NCI-H2081 treated with DMSO at 0.1 percent for 48 hours (cell line): ENCODE measurements at places on chromosomes 7 and 10.

- DNase-seq: no peak
Measured at GRCh38 chr10:131211146-131211545, 100.4 kb downstream of the TCERG1L start.

GRCh38 chr10:103872137-103872931 lies 17.0 kb upstream of the SH3PXD2A start:
- no peak for DNase-seq

DNA sequence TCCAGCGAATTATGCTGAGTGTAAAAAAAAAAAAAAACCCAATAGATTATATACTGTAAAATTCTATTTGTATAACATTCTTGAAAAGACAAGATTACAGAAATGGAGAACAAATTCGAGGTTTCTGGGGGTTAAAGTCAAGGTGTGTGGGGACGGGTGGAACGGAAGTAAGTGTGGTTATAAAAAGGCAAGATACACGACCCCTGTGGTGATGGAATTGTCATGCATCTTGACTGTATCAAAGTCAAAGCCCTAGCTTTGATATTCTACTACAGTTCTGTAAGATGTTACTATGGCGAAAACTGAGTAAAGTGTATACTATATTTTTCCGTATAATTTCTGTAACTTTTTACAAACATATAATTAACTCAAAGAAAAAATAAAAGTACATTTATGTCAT lies 718.2 kb upstream of the PCDH15 start:
- DNase-seq: no peak

GRCh38 chr10:124353091-124353815 lies 65.5 kb downstream of the OAT start:
- no peak for DNase-seq

- no peak for DNase-seq
Measured at GRCh38 chr7:6284461-6285360, 12.3 kb upstream of the CYTH3 start.

DNA sequence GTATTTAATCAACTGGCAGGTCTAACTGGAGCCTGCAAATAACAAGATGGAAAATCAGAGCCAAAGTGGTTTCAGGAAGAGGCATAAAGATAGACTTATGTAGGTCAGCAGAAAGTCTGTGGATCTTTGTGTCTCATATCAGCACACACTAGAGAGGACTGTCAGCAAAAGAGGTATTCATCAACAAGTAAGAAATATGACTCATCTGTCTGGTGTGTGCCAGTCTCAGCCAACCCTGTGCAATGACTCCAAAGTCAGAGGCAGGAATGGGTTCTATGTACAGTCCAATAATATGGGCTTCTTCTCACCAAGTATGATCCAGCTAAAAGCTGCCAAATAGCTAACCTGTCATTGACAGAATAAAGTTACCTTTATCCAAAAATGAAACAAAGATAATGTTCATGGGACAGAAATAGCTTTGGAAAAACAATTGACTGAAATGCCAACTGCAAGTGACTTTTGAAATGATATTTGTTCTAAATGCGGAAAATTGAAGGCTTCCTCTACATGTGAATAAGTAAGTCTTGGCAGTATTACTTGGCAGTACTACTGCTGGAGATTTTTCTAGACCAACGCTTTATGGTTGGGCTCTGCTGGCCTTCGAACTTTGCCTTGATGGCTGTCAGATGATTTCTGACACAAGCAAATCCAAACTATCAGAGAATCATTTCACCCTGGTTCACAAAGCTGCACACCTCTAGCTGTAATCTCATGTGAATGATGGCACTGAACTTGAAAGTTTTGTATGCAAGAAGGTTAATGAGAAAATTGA lies 272.3 kb upstream of the SEMA3C start:
- no peak for DNase-seq

DNA sequence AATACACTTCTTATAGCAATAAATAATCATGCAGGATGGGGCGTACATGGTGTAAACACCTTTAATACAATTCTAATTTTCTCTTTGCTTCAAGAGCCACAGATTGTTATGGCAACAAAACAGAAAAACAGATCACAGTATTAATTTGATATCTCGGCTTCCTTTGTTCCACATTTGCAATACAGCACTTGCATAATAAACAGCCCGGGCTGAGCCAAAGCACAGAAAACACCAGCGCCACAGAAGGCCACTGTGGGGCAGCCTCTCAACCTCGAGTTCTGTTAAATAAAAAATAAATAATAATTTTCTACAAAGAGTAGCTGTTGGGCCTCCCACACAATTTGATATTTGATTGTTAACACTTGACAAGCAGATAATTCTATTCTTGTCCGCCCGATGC lies 255.9 kb downstream of the USP6NL start:
- no peak for DNase-seq

GRCh38 chr10:69618746-69619145 lies 11.3 kb upstream of the FAM241B start:
- no peak for DNase-seq

DNA sequence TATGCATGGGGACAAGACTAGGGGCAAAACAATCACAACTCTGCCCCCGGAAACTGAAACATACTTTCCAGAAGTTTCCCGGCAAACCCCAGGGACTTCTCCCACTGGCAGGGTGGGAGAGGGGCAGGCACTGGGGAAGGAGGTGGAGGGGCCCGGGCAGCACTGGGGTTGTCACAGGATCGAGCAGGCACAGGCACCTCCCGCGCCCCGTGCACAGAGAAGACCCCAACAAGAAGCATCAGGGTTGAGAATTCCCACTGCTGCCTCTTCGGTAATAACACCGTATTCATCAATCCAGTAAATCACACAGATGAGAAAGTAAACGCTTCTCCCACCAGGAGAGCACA lies 490.5 kb downstream of the PTPRN2 start:
- DNase-seq: no peak

- DNase-seq: peak; percentile 19
Measured at GRCh38 chr10:101840741-101841453, 2.7 kb downstream of the KCNIP2 start.

DNA sequence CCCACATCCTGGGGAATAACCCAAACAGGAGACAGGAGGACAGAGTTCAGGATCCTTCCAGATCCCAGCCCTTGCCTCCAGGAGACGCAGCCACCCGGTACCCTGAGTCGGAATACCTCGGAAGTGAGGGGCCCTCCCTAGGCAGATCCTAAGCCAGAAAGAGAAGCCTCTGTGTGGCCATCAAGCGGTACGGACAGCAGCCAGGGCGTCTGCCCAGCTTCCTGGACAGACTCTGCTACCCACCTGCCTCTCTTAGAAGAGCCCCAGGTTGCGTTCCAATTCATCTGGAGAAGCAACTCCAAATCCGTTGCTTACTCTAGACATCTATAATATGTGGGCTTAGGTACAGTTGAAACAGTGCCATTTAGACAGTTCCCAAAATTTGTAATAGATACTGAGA lies 220.2 kb upstream of the SH2B2 start:
- no peak for DNase-seq

GRCh38 chr10:84427903-84428650 lies 99.7 kb downstream of the CCSER2 start:
- DNase-seq: no peak

GRCh38 chr10:119852822-119853221 lies 19.8 kb downstream of the MCMBP start:
- no peak for DNase-seq

GRCh38 chr10:71064413-71065118 lies 147.8 kb upstream of the UNC5B start:
- DNase-seq: no peak

DNA sequence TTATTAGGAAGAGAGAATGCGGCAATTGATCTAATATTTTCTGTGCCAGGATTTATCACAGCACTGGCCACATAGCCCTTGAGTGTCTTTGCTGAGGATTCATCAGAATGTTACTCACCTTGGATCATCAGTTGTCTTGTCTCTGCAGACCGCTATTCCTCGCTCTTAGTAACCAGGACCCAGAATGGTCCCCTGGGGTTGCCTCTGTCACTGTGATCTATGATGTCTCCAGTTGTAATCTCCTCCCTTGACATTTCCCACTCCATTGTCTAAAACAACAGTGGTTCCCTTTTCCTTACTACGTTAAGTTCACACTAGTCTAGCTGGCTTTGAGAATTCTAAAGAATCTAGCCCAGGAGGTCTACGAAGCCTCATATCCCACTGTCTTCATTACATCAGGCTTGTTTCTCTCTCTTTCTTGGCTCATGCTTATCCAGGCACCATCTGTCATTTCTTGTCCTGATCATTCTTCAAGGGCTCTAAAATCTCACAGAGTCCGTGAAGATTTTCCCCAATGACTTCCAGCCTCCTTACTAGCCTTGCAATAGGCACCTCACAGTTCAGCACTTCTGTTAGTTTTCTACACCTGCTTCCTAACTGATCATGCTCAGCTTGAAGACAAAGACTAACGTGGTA lies 125.8 kb downstream of the CUBN start:
- DNase-seq: no peak

- DNase-seq: no peak
Measured at GRCh38 chr10:102120991-102121738, 997 bp upstream of the LDB1 start.

DNA sequence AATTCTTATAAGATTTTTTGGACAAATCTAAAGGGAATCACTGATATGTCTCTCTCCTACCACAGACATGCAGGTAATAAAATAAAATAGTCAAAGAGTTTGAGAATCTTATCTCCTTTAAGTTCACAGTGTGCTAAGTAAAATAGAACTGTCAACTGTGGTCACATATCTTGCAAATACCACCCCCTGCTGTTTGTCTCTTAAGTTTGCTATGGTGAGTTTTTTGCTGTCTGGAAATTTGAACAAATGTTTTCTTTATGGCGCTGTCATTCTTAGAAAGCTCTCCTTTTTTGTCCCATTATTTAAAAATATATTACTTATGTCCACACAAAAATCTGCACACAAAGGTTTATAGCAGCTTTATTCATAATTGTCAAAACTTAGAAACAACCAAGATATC lies 19.6 kb downstream of the GIMAP5 start:
- DNase-seq: no peak

- DNase-seq: no peak
Measured at GRCh38 chr7:132906193-132906835, 175.6 kb downstream of the CHCHD3 start.

- DNase-seq: no peak
Measured at GRCh38 chr10:22630234-22631174, 83.9 kb downstream of the PIP4K2A start.

GRCh38 chr10:21693418-21693817 lies 159.4 kb downstream of the MLLT10 start:
- no peak for DNase-seq

DNA sequence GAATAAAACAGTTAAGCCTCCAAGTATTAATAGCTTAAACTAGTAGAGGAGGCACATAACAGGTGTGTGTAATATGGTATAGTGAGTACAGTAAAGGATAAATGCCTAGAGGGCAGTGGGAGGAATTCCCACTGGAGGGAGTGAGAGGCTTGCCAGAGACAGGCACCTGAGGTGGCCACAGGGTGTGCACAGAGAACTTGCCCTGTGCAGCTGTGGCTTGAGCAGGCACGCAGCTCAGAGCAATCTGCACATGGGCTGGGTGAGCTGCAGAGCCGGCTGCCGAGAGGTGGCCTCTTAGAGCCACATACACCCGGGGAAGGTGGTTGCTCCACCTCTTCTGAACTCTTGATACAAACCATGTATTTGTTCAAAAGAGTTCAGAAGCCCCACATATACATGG lies 237.1 kb downstream of the COBL start:
- no peak for DNase-seq

- DNase-seq: no peak
Measured at GRCh38 chr10:98238391-98238790, 29.6 kb downstream of the LOXL4 start.

DNA sequence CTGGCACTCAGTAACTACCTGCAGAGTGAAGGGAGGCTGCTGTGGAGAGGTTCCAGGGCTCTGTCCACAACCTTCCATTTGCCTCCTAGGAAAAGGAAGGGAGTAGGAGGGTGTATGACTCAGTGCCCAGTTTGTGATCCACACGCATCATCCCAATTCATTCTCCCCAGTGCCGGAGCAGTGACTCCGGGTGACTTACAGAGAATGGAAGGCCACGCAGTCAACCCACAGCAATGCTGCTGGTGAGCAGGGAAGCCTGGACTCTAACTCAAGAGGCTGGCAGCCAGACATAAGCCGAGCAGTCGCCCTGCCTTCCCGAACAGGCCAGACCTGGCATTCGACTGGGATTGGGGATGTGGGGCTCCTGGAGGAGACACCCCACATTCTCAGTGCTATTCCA lies 139.9 kb downstream of the SH3PXD2A start:
- DNase-seq: no peak
